ENCODE measurements at places on chromosomes 3 and 15.
A peak's percentile ranks its signal among the peaks of the same experiment; 100 is the strongest.

DNA sequence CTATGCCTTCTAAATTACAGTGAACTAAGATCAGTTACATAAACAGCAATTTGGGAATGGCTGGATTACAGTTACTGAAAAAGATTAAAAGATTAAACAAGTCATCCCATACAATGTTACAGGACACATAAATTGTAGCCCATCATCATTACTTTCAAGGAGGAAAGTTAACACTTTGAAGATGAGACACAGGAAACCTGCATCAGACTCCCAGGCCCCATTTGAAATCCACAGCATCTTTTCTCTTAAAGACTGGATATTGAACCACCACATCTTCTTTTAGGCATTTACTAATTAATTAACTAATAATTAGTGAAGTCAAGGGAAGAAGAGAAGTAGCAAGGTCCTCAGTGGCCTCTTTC lies 170.2 kb downstream of the PLCL2 start:
- DNase-seq, result no peak

DNA sequence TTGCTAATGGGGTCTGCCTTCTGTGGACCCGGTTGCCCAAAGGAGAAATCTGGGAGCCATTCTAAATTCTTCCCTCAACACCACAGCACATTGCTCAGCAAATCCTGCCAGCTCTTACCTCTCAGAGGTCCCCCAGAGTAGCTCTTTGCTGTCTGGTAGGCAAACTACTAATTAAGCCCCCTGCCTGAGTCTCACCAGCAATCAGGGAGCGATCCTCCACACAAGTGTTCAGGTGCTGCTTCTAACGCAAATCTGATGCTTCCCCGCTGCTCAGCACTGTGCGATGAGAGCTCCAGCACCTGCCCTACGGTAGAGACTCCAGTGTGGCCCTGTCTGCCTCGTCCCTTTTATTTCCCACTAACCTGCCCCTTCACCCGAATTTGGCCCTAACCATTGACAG lies 60.5 kb downstream of the HCN4 start:
- no peak for DNase-seq

DNA sequence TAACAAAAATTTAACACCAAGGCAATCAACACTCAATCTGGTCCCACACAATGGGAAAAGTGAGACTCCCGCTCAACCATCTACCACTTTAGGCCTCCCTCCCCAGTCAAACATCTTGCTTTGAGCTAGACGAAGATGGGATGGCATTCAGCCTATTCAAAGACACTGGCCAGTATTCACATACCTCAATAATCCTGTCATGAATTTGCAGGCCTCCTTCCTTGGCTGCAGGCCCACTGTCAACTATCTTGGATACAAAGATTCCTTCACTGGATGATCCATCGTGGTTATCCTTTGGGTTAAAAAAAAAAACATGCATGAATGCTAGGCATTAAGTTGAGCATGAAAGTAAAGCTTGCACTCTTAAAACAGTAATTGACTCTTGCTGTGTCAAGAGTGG lies 22.6 kb downstream of the PDZRN3 start:
- no peak for DNase-seq

DNA sequence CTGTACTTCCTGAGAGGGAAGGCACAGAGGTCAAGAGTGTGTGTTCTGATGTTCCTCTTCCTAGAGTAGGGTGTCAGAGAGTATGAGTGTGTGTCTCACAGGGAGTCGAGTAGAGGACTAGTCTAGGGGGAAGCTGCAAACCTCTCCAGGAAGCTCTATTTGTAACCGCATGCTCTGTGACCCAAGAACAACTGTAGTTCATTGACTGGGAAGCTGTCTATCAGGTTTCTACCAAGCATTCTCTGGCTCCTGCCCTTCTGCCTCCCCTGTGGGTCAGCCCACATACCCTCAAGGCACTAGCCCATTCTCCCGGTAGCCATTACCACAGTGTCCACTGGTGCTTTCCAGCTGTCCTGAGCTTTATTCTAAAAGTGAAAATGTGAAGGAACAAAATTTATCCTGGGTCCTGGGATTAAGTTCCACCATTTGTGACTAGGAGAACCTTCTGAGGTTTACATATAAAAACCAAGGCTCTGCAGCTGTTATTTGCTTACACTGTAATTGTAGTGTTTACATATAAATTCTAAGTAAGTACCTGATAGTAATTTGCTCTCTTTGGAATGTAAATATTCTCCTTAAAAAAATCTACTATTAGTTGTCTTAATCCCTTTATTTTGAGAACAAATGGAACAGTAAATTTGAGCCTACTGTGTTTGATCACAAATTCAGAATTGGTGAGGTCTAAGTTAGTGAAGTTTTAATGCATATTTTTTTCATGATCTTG lies 40.7 kb downstream of the MYRIP start:
- DNase-seq, result no peak

DNA sequence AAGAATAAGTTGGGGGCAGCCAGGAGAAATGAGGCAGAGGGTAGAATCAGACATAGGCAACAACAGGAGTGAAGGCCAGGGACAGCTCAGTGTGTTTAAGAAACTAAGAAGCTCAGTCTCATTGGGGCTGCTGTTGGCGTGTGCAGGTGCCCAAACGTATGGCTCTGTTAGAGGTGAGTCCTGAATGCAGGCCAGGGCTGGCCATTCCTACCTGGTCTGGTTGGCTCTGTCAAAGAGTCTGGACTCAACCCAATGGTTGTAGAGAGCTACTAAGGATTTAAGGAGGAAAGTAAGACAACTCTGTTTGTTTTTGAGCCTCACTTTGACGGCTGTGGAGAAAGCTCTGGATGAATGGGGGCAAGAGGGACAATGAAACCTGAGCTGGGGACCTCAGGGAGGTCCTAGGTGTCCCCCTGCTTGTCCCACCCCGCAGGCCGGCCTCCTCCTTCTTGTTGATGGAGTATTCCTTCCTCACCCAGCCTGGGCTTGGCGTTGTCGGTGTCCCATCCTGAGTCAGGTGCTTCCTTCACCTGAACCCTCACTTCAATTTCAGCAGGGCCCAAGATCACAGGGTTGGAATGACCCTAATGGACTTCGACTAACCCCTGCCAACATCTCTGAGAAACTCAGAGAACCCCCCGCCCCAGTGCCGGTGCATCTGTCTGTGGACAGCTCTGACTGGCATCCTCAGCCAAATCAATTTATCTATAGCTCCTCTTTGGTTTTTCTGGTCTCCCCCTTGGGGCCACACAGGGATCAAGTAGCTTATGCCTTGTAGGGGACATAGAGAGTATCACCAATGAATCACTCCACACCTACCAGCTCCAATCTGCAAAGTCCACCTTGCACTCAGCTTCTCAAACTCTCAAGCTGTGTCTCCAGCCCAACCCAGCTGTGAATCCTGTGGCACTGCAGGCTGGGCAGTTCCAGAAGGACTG lies 8.3 kb downstream of the ITGA11 start:
- no peak for DNase-seq

DNA sequence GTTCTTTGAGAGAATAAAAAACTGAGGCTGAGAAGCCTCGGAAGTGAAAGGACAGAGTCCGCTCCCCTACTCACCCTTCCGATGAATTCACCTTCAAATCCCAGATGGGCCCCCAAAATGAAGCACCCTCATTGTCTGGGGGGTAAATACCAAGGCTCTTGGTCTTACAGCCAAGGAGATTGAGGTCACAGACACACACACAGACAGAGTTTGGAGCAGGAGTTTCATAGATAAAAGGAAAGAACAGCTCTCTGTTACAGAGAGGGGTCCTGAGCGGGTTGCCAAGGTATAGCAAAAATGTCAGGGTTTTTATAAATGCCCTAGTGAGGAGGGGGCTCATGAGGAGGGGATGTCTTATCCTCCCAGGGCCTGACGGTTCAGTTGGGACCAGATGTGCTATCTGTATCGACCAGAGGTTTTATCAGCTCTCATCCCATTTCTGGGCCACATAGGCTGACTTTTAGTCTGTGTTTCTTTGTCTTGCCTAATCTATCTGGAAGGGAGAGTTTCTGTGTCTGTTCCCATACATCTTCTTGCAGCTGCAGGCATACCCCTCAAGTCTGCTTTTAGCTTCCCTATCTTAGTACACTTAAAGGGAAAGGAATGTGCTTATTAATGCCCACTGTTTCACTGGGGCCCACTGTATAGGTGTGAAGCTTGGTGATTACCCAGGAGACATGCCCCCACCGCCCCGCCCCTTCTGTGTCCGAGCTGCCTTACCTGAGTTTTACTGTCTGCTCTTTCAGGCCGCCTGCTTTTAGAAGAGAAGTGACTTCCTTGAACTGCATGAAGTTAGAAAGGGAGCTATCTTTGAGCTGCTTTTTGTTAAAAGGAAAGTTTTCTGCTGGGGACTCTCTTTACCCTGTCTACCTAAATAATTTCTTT lies 66.8 kb upstream of the ATP11B start:
- DNase-seq, result no peak

GRCh38 chr3:172892158-172892557 lies 141.6 kb downstream of the ECT2 start:
- DNase-seq, result no peak

DNA sequence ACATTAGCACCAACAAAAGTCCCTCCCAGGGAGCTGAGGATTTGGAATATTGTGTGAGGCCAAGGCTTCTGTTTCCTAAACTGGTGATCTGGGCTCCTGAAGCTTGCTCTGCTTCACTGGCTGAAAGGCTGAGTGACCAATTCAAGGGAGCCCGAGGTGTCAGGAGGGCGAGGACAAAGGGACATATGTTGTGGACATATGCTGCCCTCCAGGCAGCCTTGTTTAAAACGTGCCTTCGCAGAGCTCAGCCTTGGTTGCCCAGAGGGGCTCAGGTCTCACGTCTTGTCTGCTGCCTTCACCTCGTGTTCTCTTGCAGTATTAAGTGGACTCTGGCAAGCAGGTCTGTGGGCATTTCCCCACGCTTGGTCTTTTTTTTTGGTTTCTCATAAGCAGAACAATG lies 7.0 kb downstream of the SLCO3A1 start:
- DNase-seq, result no peak

DNA sequence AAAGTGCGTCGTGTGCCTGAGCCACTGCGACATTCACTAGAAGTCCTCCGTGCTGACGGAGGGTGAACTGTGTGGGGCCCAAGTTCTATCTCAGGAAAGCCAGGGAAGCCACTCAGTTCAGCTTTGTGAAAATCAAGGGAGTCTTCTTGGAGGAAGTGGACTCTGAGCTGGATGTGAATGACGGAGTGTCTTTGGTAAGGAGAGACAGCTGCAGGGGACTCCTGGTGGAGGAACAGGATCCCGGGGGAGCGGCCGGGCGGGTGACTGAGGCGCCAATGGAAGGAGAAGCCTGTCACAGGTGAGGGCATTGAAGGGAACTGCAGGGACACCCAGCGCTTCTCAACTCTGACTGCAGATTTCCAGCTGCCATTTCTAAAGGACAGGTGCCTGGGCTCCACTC lies 75.6 kb downstream of the APBA2 start:
- no peak for DNase-seq

DNA sequence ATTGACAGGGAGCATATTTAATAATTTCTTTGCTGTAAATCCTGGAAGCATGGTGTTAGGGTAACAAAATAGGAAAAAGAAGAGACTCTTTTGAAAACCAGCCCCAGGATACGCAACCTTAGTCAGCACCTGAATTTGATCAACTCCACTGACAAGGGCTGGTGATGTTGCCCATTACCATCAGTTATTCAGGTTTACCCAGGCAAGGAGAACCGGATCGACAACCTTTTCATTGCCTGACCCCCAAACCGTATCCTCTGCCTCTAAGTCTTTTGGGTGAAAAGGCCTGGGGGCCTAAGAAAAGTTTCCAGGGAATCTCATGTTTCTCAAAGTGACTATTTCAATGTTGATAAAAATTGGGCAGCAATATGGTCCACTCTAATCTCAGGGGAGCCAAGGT lies 313.3 kb downstream of the KBTBD8 start:
- DNase-seq, result no peak

DNA sequence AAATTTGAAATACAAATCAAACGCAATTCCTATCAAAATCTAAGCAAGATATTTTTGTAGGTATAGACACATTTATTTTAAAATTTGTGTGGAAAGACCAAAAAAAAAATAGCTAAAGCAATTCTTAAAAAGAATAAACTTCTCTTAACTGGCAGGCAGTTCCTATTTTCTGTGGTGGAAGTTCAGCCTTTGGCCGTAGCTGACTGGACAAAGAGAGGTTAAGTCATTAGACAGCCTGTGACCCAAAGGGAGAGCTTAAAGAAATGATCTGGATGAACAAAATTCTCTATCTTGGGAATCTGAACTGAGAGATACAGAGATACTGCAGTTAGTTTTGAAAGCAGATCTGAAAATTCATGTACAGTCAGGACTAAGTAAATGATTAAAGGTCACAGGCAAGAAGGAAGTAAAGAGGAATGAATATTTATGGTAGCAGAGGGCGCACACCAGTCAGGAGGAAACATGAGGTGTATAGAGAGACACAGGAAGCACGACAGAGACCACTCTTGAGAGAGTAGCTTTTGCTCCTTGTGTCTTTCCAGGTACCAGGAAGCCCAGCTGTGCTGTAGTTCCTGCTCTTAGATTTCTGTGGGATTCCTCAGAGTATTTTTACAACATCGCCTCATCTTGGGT lies 57.5 kb downstream of the TPRG1 start:
- DNase-seq, result no peak

DNA sequence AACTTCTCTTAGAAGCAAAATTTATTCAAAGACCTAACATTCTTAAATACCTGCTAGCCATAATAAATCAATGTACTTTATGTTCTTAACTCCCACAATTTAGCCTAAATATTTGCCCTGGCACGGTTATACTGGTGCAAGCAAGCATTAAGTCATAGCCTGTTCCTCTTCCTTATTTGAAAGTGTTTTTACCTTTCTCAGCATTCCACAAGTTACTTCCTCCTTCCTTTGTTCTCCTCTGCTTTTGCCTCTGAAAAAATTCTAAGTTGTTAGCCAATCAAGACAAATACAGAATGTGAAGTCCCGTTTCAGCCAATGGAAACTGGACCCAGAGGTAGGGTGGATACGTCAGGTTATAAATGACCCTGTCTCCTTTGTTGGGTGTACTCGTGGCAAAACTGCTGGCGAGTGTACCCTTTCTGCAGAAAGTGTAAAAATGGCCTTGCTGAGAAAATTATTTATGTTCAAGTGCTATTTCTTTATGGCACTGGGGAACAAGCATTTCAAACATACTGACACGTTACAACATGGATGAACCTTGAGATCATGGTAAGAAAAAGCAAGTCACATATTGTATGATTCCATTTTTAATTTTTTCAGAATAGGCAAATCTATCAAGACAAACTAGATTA lies 3.1 kb upstream of the TATDN2 start:
- DNase-seq, result no peak

GRCh38 chr3:139317660-139318430 lies 26.0 kb upstream of the MRPS22 start:
- DNase-seq, result peak; percentile 24

- DNase-seq, result no peak
These were observed 53.4 kb upstream of the XRN1 start for GRCh38 chr3:142501004-142501926.

- no peak for DNase-seq
These were observed 27.7 kb downstream of the MAGI1 start for GRCh38 chr3:66010739-66011655.

GRCh38 chr15:59437142-59437816 lies 707 bp upstream of the FAM81A start:
- DNase-seq, result no peak

DNA sequence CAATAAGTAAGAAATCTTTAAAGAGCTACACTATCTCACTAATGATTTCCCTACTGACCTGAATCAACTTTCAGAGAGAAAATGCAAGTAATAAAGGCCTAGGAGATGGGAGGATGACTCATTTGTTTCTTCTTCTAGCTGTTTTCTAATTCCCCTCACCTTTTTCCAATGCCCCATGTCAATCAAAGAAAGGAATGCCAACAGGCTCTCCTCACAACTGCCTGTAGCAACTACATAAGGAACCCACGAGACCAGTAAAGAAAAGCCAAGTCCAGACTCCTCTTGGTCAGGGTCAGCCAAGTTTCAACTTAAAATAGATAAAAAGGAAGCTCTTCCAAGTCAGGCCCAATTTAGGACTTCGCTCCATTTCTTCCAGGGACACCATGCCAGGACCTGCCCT lies 201.9 kb downstream of the TNIK start:
- DNase-seq, result no peak

All from suprapubic skin (tissue), 4 donors.